MG63 (cell line): ENCODE measurements at places on chromosomes 12 and 14.

DNA sequence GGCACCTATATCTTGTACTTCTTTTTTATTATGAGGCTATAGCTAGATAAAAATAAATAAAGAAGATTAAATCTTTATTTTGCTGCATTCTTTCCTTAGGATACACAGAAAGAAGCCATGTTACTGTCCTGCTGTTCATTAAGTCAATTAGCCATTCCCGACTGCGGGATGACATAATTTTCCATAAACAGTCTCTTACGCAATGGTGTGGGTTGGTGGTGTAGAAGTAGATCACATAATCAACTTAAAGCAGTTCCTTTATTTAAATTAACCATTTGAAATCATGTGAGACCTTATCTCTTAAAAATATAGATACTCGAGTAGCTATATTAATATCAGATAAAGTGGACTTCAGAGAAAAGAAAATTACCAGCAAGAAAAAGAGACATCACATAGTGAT is 40.2 kb downstream of the TAOK3 start:
- no peak for DNase-seq

DNA sequence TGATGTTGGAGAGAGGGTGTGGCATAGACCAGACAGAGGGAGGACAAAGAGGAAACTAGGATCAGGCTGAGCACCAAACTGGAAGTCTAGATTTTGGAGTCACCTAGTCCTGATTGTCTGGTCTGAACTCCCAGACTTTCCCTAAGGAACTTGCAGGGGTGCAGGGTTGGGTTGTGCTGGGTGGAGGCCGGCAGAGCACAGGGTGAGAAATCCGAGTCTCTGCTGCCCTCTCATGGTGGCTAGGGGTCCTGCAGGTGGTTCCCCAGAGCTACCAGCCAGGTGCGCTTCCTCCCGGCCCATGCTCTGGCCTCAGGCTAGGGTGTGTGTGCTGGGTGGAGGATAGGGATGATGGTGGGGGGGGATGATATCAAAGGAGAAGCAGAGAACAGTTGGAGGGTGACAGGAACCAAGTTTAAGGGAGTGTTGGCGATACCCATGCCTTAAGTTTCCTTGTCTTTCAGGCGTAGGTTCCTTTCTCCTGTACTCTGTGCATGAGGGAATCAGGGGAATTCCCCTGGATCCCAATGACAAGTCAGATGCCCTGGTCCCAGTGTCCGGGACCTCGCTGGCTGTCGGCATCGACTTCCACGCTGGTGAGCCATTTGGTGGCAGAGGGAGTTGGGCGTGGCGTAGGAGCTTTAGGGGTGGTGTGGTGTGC is 33.5 kb upstream of the NXPH4 start:
- DNase-seq: peak; percentile 63

DNA sequence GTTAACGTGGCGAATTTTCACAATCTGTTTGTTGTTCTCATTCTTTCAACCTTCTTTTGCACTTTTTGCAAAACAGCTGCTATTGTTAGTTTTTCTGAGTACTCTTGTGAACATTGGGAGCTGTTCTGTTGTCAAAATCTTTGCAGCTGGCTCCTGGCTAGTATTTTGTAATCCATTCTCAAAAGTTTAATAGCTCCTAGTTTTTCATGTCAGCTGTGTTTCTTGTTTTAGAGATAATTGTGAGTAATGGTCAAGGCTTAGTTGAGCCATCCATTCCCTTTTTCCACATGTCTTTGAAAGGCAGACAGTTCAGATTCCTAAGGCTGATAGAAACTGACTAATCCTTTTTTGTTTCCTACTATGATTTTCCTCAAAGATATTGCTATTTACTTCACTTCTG is 39.1 kb upstream of the CRADD start:
- no peak for DNase-seq

DNA sequence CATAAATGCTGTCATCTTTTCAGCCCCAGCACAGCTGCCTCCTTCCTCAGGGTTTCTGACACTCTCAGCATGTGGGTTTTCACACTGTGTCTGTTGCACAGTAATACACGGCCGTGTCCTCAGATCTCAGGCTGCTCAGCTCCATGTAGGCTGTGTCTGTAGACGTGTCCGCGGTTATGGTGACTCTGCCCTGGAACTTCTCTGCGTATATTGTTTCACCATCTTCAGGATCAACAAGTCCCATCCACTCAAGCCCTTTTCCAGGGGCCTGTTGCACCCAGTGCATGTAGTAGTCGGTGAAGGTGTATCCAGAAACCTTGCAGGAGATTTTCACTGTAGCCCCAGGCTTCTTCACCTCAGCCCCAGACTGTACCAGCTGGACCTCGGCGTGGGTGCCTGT is 1210.6 kb downstream of the TMEM121 start:
- DNase-seq: no peak

DNA sequence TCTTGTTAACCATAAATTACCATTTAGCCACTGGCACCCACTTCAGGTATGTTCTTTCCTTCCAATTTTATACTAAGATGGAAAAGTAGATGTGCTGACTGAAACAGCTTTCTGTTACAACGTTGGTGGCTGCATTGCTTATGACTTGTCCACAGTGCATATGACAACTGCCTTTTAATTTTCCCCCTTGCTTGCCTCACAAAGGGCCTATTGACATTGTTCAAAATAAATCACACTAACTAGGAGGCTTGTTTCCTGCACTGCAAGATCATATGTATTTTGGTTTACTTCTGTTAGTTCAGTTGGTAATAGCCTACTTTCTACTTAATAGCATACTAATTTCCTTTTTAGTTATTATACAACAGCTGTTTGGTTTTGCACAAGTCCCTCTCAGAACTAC is 55.4 kb downstream of the SCAF11 start:
- DNase-seq: no peak

DNA sequence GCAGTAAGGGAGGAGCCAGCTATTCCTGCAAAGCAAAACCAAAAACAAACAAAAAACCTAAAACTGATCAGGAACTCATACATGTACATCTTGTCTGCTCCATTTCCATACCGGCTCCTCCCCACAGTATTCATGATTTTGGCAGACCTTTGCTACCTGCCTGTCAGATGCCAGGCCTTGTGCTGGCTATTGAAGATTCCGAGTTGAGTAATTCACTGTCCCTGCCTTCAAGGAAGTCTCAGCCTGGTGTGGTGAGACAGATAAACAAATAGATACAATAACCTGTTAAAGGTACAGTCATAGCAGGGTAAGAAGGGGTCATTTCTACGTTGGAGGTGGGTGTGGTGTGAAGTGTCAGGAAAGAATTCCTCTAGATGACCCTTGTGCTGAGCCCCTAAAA is 42.7 kb downstream of the SUSD6 start:
- no peak for DNase-seq

- peak; percentile 67 for DNase-seq
Observed at GRCh38 chr14:93939304-93940229, 12.4 kb downstream of the FAM181A start.

DNA sequence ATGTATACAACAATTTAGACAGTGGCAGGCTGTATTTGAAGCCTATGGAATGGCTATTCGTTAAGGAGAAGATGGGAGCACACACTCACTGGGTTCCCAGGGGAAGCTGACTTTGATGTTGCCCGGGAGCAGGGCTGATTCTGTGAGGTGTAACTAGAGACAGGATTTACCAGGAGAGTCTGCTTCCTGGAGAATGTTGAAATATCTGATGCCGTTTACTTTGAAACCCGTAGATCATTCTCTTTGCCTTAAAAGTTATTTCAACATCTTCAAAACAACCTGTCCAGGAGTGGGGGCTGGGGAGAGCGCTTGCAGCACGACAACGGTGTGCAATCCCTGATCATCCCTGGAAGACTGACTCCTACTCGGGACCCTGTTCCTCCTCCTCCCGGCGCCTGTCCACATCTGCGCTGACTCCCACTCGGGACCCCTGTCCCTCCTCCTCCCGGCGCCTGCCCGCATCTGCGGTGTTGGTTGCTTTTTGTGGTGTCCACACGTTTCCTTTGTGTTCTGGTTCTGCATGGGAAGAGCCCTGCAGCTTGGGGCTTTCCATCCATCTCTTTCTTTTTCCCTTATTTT is 72.6 kb downstream of the AACS start:
- DNase-seq: no peak

DNA sequence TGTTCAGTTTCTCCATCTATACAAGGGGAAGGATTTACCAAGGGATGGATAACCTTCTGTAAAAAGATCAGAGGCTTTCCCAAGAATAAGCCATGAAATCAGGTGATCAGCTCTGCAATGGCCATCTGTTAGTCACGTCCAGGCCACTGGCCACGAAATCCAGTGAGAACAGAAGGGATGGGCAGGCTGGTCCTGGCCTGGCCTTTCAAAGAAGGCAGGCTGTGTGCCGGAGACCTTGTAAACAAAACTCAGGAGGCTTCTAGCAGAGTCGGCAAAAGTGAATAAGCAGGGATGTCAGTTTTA is 68.5 kb downstream of the RNF34 start:
- no peak for DNase-seq

- DNase-seq: no peak
Observed at GRCh38 chr12:8941691-8942478, 7.6 kb downstream of the M6PR start.
